Activated T-cell treated with anti-CD3 and anti-CD28 coated beads, Interleukin-2, amount 50 U/mL, for 24 hours (primary cell): ENCODE measurements at places on chromosomes 5 and 9.

DNA sequence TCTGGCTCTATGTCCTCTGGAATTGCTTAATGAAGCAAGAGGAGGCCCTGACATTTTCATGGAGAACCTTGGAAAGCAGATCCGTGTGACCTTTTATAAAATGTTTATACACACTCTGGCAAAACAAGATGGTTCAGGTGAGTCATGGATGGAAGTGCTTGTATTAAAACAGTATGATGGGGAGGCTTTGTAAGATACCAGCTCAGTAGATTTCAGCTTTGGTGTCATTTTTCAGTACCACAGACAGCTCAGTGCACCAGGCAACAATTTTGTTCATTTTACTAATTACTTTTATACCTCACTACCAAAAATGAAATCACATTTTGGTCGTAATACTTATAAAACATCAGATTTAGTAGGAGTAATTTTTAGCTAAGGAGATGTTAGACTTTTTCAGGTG is 5.2 kb downstream of the KCNN2 start:
- no peak for DNase-seq

GRCh38 chr5:157740229-157740610 is 3.3 kb upstream of the LSM11 start:
- no peak for DNase-seq

DNA sequence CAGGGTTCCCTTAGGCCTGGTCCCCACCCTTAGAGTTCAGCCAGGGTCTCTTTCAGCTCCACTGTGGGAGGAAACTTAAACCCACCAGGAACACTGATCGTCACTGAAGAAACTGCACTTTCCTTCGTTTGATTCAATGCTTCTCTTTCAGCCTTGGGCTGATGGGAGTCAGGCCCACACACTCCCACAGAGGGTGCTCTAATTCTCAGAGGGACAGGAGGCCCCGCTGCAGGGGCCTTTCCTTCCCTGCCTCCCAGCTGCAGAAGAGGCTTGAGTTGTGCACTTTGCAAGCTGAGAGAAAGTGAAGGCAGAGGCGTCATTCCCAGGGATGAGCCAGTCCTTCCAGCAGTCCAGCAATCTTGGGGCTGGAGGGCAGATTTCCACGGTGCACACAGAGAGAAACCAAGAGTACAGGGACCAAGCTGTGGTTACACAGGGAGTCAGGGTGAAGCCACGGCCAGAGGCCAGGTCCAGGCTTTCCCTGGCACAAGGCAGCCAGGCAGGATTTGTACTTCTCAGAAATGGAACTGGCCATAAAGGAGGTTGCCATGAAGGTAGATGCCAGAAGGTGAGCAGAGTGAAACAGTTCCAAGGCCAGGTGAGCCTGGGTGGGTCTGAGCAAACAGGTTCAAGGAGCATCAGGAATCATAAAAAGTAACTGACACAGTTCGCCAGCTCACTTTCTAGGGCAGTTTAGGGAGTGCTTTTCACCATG is 10.4 kb upstream of the GLIPR2 start:
- DNase-seq: no peak

DNA sequence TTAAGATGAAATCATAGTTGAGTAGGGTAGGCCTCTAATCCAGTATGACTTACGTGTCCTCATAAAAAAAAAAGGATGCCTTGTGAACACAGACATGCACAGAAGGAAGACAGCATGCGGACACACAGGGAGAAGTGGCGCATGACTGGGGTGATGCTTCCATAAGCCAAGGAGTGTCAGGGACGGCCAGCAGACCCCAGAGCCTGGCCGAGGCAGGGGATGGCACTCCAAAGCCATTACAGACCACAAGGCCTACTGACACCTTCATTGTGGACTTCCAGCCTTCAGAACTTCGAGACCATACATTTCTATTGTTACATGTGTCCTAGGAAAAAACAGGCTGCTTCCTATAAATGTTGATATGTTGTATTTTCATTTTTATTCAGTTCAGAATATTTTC is 19.9 kb downstream of the EHMT1 start:
- DNase-seq: no peak

- no peak for DNase-seq
Measured at GRCh38 chr5:170056561-170057267, 49.0 kb upstream of the FOXI1 start.

DNA sequence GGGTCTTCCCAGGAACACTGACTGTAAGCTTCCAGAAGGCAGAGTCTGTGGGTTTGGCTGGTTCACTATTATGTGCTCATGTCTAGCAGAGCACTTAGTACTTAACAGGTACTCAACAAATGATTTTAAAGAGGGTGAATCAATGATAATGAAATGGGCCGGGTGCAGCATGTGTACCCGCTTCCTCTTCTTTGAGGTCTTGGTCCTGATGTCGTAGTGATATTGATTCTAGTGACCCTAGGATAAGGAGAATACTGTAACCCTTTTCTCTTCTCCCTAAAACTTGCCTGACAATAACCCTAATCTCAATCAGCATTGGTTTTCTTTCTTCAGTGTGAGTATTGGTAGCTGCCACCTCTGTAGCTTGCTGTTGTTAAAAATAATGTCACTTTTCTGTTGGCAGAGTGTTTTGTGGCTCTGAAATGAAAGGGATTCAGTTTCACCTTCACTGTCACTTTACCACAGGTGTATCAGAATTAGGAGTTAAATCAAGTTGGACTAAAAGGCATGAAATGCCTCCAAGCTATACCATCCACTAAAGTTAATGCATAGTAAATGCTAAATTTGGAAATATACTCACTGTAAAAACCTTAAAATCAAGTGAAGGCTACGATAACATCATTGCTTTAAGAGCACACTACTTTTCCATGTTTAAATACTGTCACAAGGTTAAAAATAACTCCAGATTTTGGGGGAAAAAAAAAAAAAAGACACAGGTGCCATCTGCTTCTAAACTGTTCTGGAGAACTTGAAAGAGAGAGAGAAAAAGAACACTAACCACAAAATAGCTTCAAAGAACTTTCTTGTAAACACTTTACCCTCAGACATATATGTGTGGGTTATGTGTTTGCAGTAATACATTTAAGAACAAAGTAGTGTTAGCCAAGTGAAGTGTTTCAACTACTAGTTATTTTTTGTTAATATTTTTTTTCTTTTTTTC is 6.0 kb downstream of the CAMK4 start:
- DNase-seq: no peak

DNA sequence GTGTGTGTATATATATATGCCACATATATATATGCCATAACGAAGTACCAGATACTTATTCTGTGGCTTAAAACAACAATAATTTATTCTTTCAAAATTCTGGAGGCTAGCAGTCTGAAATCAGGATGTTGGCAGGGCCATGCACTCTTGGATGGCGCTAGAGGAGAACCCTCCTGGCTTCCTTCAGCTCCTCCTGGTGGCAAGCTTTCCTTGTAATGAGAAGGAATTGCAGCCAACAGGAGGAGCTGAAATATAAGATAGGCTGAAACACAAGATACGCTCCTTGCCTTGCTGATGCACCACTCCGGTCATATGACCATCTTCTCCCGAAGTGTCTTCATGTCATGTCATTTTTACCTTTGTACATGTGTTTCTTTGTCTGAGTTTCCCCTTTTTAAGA is 368.1 kb upstream of the CTNND2 start:
- DNase-seq: no peak

GRCh38 chr9:130361873-130362362 is 82.8 kb upstream of the ASS1 start:
- no peak for DNase-seq

DNA sequence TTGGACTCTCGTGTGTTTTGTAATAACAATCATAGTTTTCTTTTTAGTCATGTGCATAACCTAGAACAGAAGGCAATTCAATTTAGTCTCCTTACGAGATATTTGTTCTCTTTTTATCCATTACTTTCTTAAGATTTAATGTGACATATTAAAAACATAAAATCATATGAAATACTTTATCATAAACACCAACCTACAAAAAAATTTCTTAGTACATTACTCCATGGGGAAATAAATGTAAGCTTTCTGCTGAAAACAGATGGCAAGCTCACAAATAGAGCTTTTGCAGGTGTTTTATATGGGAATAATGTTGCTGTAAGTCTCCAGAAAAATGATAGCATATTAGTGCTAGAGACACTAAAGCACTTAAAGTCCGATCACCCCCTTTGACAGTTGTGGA is 1035.2 kb upstream of the ARRDC3 start:
- DNase-seq: no peak

DNA sequence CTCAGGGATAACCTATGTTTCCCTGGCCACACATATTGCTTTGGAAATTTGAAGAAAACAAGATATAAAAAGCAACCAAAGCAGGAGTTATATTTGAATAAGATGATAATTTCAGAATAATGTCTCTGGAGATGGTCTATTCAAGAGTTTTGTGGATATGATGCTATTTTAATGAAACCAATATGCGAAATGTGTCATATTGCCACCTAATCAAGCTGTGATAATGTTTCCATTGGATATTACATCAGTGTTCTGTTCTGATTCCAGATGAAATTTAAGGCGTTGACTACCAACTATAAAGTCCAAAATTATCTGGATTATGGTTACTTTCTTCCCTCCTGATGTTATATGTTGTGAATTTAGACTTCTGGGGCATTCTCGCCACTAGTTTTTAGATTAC is 27.6 kb upstream of the NUDT12 start:
- DNase-seq: no peak

DNA sequence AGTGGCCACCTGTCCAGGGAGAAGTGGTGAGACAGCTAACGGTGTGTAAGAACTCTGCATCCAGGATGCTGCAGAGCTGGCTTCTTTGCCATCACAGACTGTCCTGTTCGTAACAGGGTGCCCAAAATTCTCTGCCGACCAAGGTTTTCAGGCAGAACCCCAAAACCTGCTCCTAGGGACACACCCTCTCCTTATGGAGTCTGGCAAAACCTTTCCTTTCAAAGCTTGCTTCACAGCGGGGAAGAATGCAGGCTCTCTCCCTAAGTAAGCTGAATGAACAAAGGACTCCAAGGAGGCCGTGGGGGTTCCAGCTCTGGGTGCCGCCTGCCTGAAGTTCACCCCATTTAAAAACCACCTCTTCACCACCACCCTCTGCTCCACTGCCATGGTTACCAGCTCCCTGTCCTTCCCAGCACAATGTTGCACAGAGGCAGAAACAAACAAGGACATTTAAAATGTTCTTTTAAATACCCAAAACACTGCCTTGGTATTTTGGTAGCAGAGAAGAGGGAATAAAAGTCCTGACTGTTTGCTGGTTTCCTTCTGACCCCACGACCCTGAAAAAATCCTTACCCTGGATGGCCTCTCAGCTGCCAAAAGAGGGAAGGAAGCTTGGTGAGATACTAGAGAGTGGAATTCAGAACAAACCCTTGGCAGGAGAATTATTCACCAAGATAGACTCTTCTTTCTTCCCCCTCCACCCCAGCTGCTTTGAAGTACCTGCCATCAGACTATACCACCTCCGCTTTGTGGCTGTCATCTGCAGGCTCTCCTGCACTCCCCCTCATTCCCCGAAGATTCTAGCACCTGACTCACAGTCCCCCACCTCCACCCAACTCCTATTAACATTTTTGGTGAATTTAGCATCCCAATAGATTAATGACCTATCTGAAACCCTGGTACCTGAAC is 7.1 kb upstream of the KLF9 start:
- peak; percentile 40 for DNase-seq

DNA sequence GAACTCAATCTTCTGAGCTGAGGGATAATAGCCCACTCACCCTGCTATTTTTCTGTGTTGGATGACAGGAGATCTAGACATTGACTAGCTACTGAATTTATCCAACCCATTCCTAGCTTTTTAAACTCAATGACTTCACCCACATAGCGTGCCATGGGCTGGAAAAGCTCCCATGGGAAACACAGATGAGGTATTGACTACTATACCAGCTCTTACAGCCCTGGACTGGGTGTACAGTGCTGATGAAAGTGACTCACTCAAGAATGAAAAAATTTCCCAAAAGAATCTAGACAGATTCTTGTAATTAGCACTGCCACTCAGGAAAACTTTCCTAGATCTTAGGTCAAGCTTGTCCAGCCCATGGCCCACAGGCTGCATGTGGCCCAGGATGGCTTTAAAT is 72.7 kb upstream of the NREP start:
- no peak for DNase-seq

- no peak for DNase-seq
Measured at GRCh38 chr5:32003981-32004380, 170.1 kb downstream of the GOLPH3 start.

DNA sequence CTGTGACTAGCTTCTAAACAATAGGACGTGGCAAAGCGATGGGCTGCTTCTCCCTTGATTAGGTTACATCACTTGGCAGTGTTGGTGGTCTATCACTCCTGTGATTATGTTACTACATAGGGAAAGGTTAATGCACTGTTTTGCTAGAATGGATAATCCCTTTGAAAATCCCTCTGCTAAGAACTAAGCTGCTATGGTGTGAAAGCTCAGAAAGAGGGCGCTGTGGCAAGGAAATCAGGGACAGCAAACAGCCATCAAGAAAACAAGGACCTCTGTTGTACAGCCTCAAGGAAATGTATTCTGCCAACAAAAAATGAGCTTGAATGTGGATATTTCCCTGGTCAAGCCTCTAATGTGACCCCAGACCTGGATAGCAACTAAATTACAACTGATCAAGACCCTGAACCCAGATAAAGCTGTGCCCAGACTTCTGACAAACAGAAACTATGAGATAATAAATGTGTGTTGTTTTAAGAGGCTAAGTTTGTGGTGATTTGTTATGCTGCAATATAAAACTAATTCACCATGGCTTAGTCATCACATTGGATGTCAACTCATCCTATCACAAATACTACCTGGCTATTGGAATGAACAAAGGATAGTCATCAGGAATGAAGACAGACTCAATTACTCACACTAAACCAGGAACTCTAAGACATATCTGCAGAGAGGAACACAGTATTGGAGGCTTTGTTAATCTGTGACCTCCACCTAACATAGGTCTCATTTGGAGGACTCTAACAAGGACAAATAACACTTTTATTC is 1215.9 kb downstream of the EFNA5 start:
- no peak for DNase-seq

GRCh38 chr9:91736898-91737601 is 213.0 kb downstream of the ROR2 start:
- DNase-seq: no peak

DNA sequence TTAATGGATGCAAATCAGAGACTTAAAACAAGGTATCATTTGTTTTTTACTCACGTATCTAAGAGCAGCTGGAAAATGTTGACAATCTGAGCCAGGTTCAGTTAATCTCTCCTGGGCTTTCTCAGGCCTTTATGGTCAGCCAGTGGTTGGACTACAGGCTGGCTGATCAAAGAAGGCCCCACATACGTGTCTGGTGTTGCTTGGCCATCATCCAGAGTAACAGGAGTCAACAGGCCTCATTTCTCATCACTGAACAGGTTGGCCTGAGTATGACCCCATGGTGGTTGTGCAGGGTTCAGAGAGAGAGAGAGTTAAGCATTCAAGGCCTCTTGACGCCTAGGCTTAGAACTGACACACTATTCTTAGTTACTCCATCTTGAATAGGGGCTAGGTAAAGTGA is 97.0 kb upstream of the VLDLR start:
- no peak for DNase-seq

DNA sequence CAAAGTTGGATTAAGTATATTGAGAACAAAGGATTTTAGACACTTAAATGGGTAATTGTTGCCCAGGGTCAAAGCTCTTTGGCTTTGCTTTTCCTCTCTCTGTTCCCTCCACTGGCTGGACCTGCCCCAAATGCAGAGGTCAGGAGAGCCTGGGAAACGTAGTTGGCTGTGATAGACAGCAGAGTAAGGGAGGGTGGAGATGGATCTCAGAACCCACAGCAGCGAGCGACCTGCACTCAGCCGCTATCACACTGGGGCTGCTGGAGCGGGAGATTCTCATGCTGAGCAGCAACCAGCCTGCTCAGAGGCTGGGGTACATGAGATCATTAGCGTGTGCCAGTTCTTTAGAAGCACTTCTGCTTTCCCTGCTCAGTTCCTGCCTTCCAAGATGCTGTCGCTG is 71.8 kb upstream of the TTC23L start:
- DNase-seq: no peak

GRCh38 chr5:120999550-120999949 is 535.5 kb downstream of the PRR16 start:
- no peak for DNase-seq
